ENCODE measurements at places on chromosomes 11 and 22.

DNA sequence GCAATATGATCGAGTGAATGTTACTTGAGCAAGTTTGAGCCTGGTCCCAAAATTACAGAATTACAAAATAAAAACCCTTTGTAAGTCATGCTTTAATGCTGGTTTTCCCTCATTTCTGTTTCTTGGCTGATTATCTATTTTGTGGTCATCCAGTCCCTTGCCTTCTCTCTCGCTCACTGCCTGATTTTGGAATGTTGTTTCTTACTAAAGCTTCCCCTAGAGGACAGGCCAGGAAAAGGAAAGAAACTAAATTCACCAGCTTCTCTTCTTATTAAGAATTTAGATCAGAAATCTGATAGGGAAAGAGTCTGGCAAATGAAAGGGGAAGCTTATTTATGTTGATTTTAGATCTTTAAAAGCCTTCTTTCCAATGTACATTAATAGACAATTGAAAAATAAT lies 16.6 kb upstream of the BDNF start:
- DNase-seq, result no peak

GRCh38 chr11:1667121-1667850 lies 29.7 kb upstream of the KRTAP5-6 start:
- no peak for DNase-seq

DNA sequence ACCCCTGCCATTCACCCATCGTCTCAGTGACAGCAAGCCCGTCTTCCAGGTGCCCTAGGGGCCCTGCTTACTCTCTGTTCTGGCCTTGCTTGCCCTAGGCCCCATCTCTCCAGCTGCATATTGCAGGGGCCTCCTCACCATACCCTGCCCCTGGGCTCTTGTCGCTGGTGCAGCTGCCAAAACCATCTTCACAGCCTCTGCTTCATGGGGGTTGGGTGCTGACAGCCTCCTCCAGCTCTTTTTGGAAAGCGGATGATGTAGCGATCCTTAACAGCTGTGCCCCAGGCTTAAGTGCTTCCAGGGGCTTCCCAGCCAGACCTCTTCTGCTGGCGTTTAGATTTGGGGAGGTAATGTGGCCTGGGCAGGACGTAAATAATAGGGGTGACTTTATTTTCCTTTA lies 61.2 kb upstream of the SUSD2 start:
- DNase-seq, result no peak

DNA sequence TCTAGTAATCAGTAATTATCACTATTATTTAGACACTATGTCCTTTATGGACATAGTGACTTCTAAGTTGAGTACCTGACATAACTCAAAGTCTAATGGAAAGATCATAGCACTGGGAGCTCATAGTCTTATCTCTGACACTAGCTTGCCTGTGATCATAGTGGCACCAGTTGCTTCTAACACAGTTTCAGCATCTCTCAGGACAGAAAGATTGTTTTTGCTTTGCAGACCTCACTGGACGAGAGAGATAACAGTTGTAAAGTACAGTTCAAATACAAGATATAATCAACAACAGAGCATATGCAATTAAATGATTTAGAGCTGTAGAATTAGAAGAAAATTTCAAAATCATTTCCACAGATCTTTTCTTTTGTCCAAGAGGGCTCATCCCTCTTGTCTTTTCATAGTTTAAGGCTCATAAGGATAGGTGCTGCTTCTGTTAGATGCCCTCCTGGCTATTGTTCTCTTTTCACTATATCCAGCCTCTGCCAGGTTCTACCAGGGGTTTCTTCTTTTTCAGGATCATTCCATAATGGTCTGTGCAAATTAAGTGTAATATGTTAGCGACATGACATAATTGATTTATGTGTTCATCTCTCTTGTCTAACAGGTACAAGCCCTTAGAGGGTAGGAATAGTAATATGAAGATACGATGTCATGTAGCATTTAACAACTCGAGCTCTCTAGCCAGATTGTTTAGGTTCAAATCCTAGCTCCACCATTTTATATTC lies 1175.4 kb upstream of the TENM4 start:
- DNase-seq, result no peak

DNA sequence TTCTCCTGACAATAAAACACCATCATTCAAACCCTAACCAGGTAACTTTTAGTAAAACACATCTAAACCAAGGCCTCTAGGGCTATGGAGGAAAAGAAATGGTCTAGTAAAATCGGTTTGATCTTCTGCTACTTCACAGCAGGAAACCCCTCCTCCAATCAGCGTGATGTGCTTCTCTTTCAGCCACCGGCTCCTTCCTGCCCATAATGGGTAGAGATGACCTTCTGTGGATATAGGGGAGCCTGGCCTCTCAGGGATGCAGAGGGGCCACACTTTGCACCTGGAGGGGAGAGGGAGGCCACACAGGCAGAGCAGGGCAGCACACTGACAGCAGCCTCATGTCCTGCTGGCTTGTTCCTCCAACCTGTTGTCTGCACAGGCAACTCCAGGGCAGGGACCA lies 6.9 kb downstream of the EHD1 start:
- no peak for DNase-seq

DNA sequence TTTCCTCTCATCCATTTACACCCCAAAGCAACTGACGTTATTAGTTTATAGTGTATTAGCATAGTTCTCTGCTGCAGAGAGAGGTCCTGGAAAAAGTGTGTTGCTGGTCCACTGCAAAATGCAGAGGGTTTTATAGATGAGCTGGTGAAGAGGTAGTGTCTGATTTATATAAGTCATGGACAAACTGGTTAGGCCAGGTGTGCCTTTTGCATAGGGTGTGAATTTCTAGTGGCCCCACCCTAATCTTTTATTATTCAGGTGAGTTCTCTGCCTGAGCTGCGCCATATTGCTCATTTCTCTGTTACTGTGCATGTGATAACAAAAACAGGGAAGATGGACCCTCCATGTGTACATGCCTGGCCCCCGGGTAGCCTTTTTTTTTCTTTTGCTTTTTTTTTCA lies 43.1 kb upstream of the TRIM77 start:
- DNase-seq, result no peak

- DNase-seq, result no peak
Observed at GRCh38 chr11:34492806-34493414, 20.7 kb downstream of the ELF5 start.

GRCh38 chr11:117457835-117458234 lies 130.2 kb downstream of the CEP164 start:
- DNase-seq, result no peak

Data from skeletal muscle cell (primary cell).